H4 (cell line): ENCODE measurements at places on chromosomes 11 and 22. TPM values are rescaled to one million over a fixed set of nuclear protein-coding genes. Genes with fewer than 3 reads are reported as not detected.

OLFML1 gene
- total RNA-seq: 0.21 and 0.33 TPM in 2 replicates

NCF4 gene
- not detected in 2 replicates for total RNA-seq

DAGLA gene
- 0.68 and 0.83 TPM in 2 replicates for total RNA-seq

DGCR6L gene
- total RNA-seq: 36.8 and 43.3 TPM in 2 replicates

OR6A2 gene
- total RNA-seq: 0.43 TPM in 1 of 2 replicates, not detected in the other

ACR gene
- total RNA-seq: not detected in 2 replicates

GUCY1A2 gene
- 1.3 and 1.4 TPM in 2 replicates for total RNA-seq

P2RX6 gene
- 2.0 and 4.0 TPM in 2 replicates for total RNA-seq

DERL3 gene
- total RNA-seq: 0.43 and 1.6 TPM in 2 replicates

BACE1 gene
- 18.6 and 24.4 TPM in 2 replicates for total RNA-seq

NLRP10 gene
- not detected in 2 replicates for total RNA-seq
